AG20443 (cell line): ENCODE measurements at places on chromosomes 5 and 9.

- DNase-seq: peak; percentile 72
Measured at GRCh38 chr5:80231243-80231642, 24.6 kb downstream of the SERINC5 start.

DNA sequence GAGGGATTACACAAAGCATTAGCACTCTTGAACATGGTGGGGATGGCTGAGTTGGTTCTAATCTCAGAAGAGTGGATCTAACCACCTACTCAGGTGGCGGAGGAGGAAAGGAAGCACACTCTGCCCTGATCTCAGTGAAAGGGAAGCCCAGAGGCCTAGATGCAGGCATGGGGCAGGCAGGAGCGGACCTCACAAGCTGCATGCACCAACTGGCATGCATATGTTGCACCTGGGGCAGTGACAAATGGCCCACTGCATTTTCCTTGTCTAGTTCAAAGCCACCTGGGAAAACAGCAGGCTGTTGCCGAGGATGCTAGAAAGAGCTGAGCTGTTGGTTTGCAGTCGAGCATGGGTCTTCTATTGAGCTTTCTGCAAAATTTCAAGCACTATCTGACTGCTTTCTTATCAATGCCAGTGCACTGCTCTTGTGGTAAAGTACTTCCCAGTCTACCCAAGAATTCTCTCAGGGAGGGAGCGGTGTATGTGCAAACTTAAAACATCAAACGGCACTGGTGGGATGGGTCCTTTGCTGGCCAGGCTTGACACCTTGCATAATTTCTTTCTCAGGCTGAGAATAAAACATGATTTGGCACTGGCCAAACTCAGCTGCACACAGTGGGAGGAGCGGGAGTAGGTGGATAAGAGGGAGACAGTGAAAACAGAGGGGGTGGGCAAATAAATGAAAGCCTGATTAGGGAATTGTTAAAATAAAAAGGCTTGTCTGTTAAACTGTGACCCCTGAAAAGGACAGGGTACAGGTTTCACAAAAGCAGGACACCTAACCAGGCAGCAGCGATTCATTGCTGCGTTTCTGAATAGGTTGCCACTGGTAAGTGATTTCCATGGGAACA is 108.9 kb downstream of the MARCHF3 start:
- DNase-seq: no peak

DNA sequence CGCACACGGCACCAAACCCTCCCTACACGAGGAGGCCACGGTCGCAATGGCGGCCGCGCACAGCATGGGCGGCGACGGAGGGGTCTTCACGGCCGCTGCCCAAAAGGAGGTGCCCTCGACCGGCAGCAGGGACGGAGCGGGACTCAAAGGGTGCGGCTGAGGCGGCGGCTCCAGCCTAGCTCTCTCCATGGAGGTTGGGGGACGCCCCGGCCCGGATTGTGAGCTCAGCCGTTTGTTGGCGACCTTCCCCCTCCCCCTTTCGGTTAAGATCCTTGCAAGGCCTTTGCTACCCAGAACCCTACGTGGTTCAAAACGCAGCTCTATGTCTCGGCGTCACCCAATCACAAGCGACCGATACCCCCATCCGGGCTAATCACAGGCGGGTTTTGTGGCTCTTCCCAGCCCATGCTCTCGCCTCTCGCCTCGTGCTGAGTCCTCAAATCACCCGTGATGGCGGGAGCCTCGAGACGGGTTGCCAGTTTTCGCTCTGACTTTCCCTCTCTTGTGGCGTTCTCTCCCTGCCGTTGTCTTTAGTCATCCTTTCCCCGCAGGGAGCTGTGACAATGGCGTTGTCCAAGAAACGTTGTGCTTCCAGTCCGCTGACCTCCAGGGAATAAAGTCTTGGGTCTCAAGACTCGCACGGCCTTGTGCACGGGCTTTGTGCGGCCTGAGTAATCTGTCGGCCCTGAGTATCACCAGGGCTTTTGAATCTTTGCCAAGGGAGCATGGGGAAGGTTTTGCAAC is 19.5 kb downstream of the C5orf52 start:
- no peak for DNase-seq

DNA sequence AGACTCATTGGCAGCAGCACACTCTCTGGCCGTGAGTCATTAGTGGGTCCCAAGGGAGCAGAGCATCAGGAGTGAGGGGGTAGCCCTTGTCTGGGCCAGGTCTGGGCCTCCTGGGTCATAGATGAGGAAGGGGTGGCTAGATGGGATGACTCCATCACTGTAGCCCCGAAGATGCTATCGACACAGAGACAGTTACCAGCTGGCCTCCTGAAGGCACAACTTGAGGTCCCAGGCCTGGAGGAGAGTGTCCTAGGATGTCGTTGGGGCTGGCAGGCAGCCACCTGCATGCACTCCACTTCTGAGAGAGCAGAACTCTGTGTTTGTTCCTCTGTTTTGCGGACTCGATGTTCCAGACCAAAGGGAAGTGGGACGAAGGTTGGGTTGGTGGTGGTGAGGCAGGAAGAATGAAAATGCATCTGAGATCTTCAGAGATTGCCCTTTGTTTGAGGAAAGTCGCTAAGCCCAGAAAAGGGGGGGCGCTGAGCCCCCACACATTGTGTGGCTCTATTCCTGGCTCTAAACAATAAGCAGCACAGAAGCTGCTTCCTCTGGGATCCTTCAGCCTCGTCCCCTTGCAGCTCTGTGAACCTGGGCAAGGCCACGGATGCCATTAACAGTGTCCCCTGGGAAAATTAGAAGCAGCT is 4.7 kb downstream of the BTNL9 start:
- no peak for DNase-seq

GRCh38 chr5:37417347-37417746 is 38.2 kb downstream of the WDR70 start:
- no peak for DNase-seq

- no peak for DNase-seq
Measured at GRCh38 chr5:41695920-41696582, 174.2 kb downstream of the OXCT1 start.

DNA sequence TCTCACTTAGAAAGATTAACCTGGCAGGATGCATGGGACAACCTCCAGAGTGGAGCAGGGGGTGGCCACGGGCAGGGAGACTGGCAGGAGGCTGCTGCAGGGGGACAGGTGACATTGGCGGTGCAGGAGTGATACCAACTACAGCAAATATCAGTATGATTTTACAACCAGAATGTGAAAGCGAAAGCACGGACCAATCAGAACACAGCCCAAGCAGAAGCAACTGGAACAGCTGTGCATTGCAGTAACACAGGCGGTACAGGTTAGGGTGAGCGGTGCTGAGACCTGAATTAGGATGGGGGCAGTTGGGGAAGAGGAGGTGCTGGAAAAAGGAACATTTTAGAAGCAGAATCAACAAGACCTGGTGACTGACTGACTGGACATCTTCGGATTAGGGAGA is 29.3 kb downstream of the POLR1E start:
- DNase-seq: no peak

- DNase-seq: peak; percentile 11
Measured at GRCh38 chr9:19085295-19085694, 17.4 kb downstream of the HAUS6 start.

DNA sequence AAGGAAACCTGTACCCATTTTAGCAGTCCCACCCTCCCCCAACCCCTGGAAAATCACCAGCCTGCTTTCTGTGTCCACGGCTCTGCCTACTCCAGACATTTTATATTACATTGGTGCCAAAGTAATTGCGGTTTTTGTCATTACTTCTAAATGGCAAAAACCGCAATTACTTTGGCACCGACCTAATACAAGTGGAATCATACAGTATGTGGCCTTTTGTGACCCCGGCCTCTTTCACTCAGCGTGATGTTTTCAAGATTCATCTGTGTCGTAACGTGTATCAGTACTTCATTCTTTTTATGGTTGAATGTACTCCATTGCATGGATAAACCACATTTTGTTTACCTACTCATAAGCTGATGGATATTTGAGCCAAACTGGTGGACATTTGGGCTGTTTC is 9.7 kb upstream of the ORM1 start:
- no peak for DNase-seq
